RPMI7951 (cell line): ENCODE measurements at places on chromosomes 12 and 14. TPM values are rescaled to one million over a fixed set of nuclear protein-coding genes. Genes with fewer than 3 reads are reported as not detected.
A peak's percentile ranks its signal among the peaks of the same experiment; 100 is the strongest.

- DNase-seq: no peak
Observed at GRCh38 chr12:116284396-116284795, 6.9 kb upstream of the MED13L start.

- peak; percentile 33 for DNase-seq
Observed at GRCh38 chr12:1122786-1123185, 131.8 kb downstream of the ERC1 start.

INHBE gene
- 0.24 and 0.88 TPM in 2 replicates for total RNA-seq

GRCh38 chr14:20662968-20663732 is 21.2 kb upstream of the RNASE4 start:
- DNase-seq: peak; percentile 54

- no peak for DNase-seq
Observed at GRCh38 chr12:33602515-33602914, 162.9 kb upstream of the SYT10 start.

GRCh38 chr12:120498870-120499515 is 3.1 kb downstream of the DYNLL1 start:
- DNase-seq: no peak

- no peak for DNase-seq
Observed at GRCh38 chr12:52744493-52745156, 32.5 kb downstream of the KRT76 start.

GRCh38 chr14:89600950-89601826 is 184.2 kb upstream of the FOXN3 start:
- peak; percentile 13 for DNase-seq

GZMB gene
- not detected in 2 replicates for total RNA-seq

GRCh38 chr12:82996168-82996812 is 309.6 kb downstream of the TMTC2 start:
- DNase-seq: no peak

C12orf75 gene
- 225 and 267 TPM in 2 replicates for total RNA-seq

GRCh38 chr12:28209782-28210181 is 19.5 kb downstream of the CCDC91 start:
- DNase-seq: peak; percentile 39

DNA sequence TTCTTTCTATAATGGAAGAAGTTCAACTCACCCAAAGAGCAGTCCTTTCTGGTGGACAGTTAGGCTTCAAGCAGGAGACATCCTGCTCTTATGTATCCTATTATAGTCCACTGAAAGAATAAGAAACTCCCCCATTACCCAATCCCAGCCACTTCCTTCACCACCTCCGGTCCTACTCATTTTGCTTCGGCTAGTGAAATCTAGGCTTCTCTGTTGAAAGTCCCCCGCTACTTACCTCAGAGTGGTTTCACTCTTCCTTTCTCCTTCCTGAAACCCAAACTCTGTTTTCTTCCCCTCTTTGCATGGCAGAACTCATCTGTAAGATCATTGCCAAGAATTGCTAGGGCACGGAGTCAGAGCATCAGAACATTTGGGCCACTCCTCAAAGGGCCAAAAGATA is at the start of gene GPR84:
Gene GPR84, minus strand, starts transcription at position 74 of the 400 bp plus-strand sequence. CDS start 635 bp downstream, outside the sequence.
- DNase-seq: peak; percentile 32

- no peak for DNase-seq
Observed at GRCh38 chr14:88856786-88857366, 32.4 kb downstream of the TTC8 start.

SDS gene
- not detected in 2 replicates for total RNA-seq

- no peak for DNase-seq
Observed at GRCh38 chr14:66696326-66696725, 188.4 kb downstream of the GPHN start.

FOXN4 gene
- total RNA-seq: not detected in 2 replicates

MMP17 gene
- total RNA-seq: 48.7 and 50.9 TPM in 2 replicates

- no peak for DNase-seq
Observed at GRCh38 chr12:3130057-3130830, 53.1 kb downstream of the TSPAN9 start.

DNA sequence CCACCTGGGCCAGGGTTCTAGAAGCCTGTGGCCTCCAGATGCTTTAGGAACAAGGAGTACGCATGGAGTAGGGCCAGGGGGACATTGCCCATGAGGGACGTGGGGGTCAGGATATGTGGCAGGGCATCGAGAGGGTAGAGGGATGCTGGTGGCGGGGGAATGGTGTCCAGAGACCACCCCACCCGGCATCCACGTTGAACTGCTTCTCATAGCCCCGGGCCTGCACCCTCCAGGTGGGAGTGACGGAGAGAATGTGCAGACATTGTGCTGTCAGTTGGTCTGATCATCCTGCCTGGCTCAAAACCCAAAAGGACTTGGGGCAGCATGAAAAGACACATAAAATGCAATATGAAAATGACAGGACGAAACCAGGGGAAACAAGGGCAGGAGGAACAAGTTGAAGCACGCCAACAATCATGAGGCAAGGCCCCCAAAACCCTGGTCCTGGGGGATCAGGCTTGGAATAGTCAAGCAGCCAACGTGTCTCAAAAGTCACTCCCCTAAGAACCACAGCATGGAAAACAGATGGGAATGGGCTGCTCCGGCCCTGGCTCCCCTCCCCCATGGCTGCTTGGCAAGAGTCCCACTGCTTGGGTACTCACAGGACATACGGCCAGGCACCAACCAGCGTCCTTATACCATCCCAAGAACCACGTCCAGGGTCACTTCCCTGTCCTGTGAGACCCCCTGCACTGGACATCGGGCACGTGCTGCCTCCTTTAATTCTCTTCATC is 117.9 kb downstream of the DICER1 start:
- no peak for DNase-seq

DNA sequence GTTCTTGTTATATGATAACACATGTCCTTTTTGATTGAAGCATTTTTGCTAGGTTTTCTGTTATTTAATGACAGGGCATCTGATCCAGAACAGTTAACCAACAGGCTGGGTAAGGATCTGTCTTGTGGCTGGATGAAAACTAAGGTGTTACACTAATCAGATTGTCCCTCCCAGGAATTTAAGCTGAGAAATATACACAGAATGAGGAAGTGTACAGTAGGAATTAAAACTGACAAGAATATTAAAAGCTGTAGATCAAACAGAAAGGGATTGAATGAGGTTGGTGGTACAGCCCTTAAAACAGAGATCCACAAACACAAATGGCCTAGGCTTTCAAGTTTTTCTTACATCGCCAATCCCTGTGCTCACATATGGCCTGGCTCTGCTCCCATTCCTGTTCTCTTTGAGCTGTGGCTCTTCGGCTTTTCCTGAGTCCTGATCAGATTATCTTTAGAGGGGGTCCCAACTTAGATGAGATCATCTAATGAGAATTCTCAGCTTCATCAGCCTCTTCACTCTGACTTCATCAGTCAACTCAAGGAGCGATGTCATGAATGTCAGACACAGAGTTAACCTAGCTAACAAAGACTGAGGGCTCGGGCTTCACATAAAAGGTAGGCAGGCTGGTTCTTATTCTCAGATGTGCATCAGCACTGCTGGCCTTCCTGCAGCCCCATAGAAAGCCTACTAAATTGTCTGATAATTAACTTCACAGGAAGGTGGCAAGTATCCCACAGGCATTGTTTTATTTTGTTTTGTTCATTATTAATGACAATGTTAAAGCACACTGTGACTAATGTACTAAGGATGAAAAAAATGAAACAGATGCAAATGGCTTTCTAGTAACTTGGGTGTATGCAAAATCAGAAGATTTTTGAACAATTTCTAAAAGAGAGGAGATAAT is 11.4 kb downstream of the PYGL start:
- DNase-seq: no peak

DNA sequence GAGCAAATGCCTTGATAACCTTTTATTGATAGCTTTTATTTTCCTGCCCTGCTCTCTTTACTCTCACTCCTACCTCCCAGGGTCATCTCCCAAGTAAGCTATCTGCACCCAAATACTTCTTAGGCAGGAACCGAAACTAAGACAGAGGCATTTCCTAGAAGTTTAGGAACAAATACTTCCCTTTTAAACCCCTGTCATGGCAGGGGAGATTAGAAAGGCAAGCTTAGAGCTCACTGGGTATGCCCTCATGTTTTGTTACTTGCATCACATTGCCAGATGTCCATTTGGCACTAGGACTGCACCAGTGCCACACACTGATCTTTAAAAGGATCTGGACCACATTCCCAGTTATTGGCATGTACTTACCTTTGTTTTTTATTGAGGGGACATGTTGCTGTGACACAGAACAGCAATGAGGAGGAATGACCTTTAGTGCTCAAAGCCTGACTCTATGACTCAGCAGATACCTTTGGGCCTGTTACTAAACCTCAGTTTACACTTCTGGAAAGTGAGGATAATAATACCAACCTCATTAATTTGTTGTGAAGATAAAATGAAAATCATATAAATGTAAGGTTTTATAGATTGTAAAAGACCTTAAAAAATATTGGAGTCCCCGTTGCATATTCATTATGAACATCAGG is 40.9 kb upstream of the MBIP start:
- no peak for DNase-seq

CEBPE gene
- not detected in 2 replicates for total RNA-seq

BHLHE41 gene
- total RNA-seq: 7.8 and 9.1 TPM in 2 replicates

GRCh38 chr14:96161636-96162035 is 43.0 kb upstream of the BDKRB2 start:
- DNase-seq: no peak

DNA sequence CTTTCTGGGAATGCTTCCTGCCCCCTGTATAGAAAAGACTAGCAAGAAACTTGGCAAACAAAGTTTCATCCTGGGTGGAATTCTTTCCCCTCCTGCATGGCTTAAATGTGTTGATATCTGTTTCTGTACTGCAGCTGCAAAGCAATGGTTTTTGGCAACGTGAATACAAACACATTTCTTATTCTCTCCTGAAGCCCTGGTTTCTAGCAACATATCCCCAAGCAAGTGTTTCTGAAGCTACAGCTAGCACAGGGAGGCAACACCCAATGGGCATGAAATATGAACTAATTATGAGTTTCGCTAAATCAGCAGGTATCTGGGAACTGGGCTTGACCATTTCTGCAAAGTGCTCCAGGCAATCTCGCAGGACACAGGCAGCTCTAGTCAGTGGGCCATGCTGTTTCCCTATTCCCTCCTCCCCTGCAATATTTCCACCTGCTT is 392.3 kb upstream of the TMPO start:
- no peak for DNase-seq

GDF3 gene
- not detected in 2 replicates for total RNA-seq

SPX gene
- 0.60 and 1.3 TPM in 2 replicates for total RNA-seq

DNA sequence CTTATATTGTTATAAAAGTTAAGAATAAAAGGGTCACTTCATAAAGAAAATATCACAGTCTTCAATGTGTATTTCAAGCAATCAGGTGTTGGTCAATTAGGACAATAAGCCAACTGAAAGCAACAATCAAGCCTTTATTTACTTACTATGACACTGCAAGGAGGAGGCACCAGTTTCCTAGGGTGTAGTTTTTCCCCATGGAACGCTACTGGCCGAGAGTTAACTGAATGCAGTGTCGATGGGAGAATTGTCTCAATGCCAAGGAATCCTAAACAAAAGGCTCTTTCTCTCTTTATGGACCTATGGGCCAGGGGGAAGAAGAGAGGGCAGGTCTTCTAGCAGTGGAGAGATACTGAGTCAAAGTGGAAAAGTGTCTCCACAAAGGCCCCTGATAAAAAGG is 142.4 kb downstream of the CMAS start:
- no peak for DNase-seq

GRCh38 chr12:27359578-27360340 is 27.1 kb downstream of the BMAL2 start:
- no peak for DNase-seq

DNA sequence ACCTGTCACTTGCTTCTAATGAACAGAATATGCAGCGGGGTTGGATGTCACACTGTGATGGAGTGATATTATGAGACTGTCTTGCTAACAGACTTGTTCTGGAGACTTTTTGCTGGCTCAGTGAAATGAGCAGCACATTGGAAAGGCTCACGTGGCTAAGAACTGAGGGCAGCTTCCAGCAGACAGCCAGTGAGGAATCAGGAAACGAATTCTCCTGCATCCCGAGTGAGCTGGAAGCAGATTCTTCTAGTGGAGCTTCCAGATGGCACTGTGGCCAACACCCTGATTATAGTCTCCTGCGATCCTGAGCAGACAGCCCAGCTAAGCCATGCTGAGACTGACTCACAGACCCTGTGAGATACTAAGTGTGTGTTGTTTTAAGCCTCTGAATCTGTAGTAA is 16.1 kb upstream of the TSPAN9 start:
- peak; percentile 41 for DNase-seq

BEST3 gene
- total RNA-seq: not detected in 2 replicates

TAS2R19 gene
- total RNA-seq: 0.24 TPM in 1 of 2 replicates, not detected in the other

C1QL4 gene
- 1.7 and 3.3 TPM in 2 replicates for total RNA-seq

GRCh38 chr14:106622200-106622745 is 1095.9 kb downstream of the TMEM121 start:
- DNase-seq: no peak

DNA sequence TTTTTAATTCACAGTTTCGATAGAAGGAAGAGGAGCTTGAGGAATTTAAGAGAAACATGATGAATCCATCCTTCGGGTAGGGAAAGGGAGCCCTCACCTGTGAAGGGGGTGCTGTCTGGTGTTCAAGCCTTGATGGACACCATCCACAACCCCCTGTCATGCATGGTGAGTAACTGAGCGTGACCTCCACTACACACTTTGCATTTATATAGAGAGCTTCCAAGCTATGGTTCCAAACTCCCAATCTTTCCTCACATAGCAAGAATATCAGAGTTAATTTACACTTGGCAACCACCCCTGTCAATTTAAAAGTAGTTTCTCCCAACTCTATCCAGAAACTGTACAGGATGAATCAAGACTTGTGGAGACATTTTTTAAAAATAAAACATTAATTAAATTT is 13.1 kb upstream of the NID2 start:
- no peak for DNase-seq

GRCh38 chr12:22803725-22804124 is 178.8 kb downstream of the ETNK1 start:
- DNase-seq: no peak

DNA sequence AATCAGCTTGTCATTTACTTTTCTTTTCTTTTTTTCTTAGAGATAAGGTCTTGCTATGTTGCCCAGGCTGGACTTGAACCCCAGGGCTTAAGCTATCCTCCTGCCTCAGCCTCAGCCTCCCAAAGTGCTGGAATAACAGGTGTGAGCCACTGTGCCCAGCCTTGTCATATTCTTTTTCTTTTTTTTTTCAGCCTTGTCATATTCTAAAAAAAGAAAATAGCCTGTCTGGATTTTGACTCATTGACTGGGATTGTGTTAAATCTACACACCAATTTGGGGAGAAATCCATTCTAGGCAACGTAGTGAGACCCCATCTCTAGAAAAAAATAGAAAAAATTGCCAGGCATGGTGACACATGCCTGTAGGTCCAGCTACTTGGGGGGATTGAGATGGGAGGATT is 24.1 kb downstream of the ATP5MC2 start:
- DNase-seq: no peak

KRT85 gene
- total RNA-seq: not detected in 2 replicates

GRCh38 chr12:50988051-50988450 is 35.7 kb downstream of the HIGD1C start:
- DNase-seq: no peak

- DNase-seq: no peak
Observed at GRCh38 chr14:73613419-73613963, 1.2 kb downstream of the ACOT6 start.

ACOT6 gene
- total RNA-seq: not detected in 2 replicates
